Activated T-helper 1 cell treated with anti-CD3 and anti-CD28 coated beads, Interleukin-12 subunit alpha, Interleukin-12 subunit beta, Interleukin-2, Interleukin-4 antibody, amounts not matched to agents 30 ng/mL and 10 ng/mL and 1 ng/mL, durations not matched to agents 14 hours and 24 hours and 36 hours (primary cell): ENCODE measurements at places on chromosomes 11 and 22.
A peak's percentile ranks its signal among the peaks of the same experiment; 100 is the strongest.

- peaks cover 30% of the 10 kb centered on the region for H3K4me1 ChIP-seq
- peaks cover 8% of the 10 kb centered on the region for H3K36me3 ChIP-seq
- peak overlapping the region; percentile 76 for H3K4me3 ChIP-seq
- H3K27ac ChIP-seq, result no peak overlapping the region
These were observed 3.0 kb upstream of the SIGIRR start for GRCh38 chr11:417652-418342.

GRCh38 chr22:23385678-23386631 is 194.1 kb downstream of the IGLL1 start:
- peak; percentile 67 for DNase-seq
- H3K27ac ChIP-seq, result no peak overlapping the region
- H3K36me3 ChIP-seq, result no peaks in the 10 kb centered on the region
- no peak overlapping the region for H3K4me3 ChIP-seq

GRCh38 chr11:14607713-14608112 is 35.9 kb upstream of the PDE3B start:
- H3K36me3 ChIP-seq, result peaks cover 69% of the 10 kb centered on the region
- no peaks in the 10 kb centered on the region for H3K27me3 ChIP-seq
- H3K4me1 ChIP-seq, result peaks cover 19% of the 10 kb centered on the region
- no peak overlapping the region for H3K4me3 ChIP-seq
- no peak for DNase-seq

DNA sequence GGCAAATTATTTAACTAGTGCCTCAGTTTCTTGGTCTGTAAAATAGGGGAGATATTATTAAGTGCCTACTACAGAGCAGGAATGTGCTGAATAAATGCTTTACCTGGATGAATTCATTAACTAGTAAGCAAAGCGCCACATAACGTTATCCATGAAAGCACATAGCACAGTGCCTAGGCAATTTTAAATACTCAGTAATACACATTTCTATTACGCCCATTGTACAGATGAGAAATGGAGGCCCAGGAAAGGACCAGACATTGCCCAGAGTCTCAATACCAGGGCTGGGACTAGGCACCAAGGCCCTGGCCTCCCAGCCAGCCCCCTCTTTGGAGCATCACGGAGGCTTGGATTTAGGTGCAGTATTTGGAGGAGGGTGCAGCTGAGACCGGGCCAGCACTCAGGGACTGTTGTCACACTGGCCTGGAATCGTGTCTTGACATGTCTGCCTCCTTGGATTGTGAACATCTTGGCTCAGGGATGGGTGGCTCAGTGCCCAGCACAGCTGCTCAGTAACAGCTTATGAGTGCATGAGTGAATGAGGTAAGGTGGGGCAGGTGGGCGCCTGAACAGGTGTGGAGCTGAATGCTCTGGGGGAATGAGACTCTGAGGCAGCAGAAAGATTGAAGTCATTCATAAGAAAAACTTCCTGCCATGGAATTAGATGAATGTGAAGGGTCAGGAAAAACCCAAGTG is 42.1 kb upstream of the TPBGL start:
- peaks cover 14% of the 10 kb centered on the region for H3K27me3 ChIP-seq
- no peaks in the 10 kb centered on the region for H3K36me3 ChIP-seq
- H3K4me1 ChIP-seq, result no peaks in the 10 kb centered on the region
- DNase-seq, result no peak

- DNase-seq, result no peak
- H3K36me3 ChIP-seq, result peaks cover 28% of the 10 kb centered on the region
- H3K4me1 ChIP-seq, result no peaks in the 10 kb centered on the region
These were observed 20.9 kb downstream of the ATXN10 start for GRCh38 chr22:45692549-45692948.

DNA sequence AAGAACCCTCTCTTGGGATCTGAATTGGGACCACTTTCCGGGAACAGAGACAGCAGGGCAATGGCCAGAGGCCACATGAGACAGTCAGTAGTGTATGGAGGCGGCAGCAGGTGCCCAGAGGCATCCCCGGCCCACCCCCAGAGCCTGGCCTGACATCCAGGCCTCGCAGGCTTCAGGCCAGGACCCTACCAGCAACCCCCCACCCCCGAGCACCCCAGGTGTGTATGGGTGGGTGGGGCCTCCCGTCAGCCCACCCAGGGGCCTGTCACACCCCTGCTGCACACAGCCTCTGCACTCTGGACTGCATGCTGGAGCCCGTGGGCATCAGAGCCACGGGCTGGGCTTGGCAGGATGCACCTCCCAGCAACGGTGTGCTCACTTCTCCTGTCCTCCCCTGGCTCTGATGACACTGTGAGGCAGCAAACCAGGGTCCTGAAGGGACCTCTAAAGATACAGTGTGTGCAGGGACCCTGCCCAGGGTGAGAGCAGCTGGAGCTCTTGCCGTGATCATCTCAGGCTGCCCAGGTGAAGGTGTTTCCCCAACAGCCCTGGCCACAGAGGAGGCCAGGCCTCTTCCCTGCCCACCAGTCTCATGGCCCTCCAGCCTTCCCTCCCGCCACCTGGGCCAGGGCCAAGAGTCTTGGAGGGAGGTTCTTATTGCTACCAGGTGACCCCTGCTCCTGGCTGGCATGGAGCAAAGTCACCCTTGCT is 88.8 kb upstream of the SEPTIN5 start:
- DNase-seq, result no peak
- H3K27ac ChIP-seq, result no peak overlapping the region
- peaks cover 5% of the 10 kb centered on the region for H3K4me1 ChIP-seq
- peaks cover 13% of the 10 kb centered on the region for H3K27me3 ChIP-seq
- H3K36me3 ChIP-seq, result no peaks in the 10 kb centered on the region

GRCh38 chr22:19430890-19431541 is 517 bp downstream of the HIRA start:
- H3K27ac ChIP-seq, result peak overlapping the region; percentile 91
- peaks cover 32% of the 10 kb centered on the region for H3K36me3 ChIP-seq
- peaks cover 45% of the 10 kb centered on the region for H3K4me1 ChIP-seq
- peak; percentile 10 for DNase-seq
- no peaks in the 10 kb centered on the region for H3K27me3 ChIP-seq

DNA sequence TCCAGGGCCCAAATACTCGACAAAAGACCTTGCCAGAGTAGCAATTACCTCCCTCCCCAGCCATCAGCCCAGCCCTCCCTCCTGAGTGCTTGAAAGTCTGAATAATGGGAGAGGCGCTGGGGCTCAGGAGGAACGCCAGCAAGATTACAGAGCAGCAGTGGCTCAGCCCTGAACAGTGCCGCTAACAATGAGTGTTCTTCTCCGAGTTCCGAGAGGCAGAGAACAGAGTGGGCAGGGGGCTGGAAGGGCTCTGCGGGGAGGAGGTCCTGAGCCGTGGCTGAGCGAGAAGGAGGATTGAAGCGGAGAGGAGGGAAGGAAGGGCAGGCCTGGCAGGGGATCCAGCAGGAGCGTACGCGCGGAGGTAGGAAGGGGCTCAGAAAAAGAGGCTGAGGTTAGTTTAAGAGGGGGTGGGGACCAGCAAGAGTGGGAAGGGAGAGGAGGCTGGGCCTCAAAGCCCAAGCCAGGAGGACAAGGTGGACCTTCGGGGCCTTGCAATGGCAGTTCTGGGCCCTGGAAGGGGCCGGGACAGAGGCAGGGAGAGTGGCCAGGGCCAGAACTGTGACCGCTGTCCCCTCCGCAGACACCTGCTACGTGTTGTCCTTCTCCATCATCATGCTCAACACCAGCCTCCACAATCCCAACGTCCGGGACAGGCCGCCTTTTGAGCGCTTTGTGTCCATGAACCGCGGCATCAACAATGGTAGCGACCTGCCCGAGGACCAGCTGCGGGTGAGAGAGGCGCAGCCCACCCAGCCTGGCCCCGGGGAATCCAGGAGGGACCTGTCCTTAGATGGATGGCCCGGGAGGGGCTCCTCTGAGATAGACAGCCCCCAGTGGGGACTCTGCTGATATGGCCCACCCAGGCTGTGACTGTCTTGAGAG is 20.6 kb downstream of the CYTH4 start:
- peaks cover 81% of the 10 kb centered on the region for H3K4me1 ChIP-seq
- DNase-seq, result no peak
- H3K36me3 ChIP-seq, result peaks cover 58% of the 10 kb centered on the region
- H3K27me3 ChIP-seq, result no peaks in the 10 kb centered on the region
- peak overlapping the region; percentile 94 for H3K27ac ChIP-seq

DNA sequence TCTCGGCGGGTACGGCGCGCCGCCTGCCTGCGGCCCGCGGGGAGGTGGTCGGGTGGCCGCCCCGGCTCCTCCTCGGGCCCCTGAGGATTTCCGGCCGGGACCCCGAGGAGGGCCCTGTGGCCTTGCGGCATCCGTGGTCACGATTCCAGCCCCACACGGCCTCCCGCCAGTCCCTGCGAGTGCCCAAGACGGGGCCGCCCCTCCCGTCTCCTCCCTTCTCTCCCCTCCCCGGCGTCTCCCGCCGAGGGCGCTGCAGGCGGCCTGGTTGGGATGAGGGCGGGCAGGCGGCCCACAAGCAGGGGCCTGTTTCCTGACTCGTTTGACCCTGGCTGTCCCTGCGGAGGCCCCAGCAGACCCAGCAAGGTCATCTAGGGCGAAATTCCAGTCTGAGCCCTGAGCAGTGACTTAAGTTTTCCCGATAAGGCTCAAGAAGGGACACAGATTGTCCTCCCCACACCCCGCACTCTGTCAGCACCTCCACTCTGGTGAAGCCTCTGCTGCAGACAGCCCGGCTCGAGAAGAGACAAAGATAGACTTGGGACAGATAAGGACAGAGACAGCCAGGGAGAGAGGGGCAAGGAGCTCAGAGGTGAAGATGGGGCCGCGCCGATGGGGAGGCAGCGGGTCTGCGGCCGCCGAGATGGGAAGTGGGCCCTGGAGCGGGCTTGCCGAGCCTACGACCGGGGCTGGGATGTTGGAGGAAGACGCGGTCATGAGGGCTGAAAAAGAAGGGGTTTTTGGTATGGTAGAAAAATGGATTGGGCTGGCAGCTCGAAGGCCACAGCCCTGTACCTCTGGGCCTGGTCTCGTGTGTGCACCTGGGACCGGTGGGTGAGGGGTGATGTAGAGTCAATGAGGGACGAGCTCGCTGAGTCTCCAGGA is 95.0 kb downstream of the SWAP70 start:
- DNase-seq, result peak; percentile 40
- H3K4me3 ChIP-seq, result peak overlapping the region; percentile 84
- H3K27ac ChIP-seq, result peak overlapping the region; percentile 90
- H3K4me1 ChIP-seq, result peaks cover 54% of the 10 kb centered on the region
- H3K36me3 ChIP-seq, result peaks cover 1% of the 10 kb centered on the region
- peaks cover 2% of the 10 kb centered on the region for H3K27me3 ChIP-seq

DNA sequence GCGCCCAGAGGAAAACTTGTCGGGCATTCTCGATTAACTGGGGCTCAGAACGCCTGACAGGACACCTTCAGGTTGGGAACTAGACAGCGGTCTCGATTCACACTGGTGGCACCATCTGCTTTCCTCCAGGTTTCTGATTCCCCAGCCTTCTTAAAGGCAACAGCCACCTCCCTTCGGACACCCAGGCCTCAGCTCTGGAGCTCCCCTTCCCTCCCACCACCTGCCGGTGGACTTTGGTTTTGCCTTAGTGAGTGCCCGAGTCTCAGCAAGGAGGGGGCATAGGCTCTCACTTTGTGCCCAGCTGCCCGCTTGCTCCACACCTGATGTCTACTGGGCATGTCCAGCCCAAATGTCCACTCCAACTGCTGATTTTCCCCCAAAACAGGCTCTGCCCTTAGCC is 110.4 kb upstream of the PARVA start:
- DNase-seq, result no peak
- H3K36me3 ChIP-seq, result peaks cover 32% of the 10 kb centered on the region
- peak overlapping the region; percentile 28 for H3K27ac ChIP-seq
- no peak overlapping the region for H3K4me3 ChIP-seq
- no peaks in the 10 kb centered on the region for H3K27me3 ChIP-seq

- peak overlapping the region; percentile 2 for H3K4me3 ChIP-seq
- peaks cover 17% of the 10 kb centered on the region for H3K36me3 ChIP-seq
- H3K27ac ChIP-seq, result peak overlapping the region; percentile 70
- H3K27me3 ChIP-seq, result peaks cover 2% of the 10 kb centered on the region
- no peak for DNase-seq
These were observed 24.1 kb downstream of the NEAT1 start for GRCh38 chr11:65446446-65447277.

- H3K36me3 ChIP-seq, result peaks cover 9% of the 10 kb centered on the region
- H3K27me3 ChIP-seq, result no peaks in the 10 kb centered on the region
- H3K4me1 ChIP-seq, result peaks cover 32% of the 10 kb centered on the region
- H3K4me3 ChIP-seq, result peak overlapping the region; percentile 35
- peak overlapping the region; percentile 92 for H3K27ac ChIP-seq
These were observed 7.0 kb downstream of the DIXDC1 start for GRCh38 chr11:111944139-111944538.

- no peak overlapping the region for H3K27ac ChIP-seq
- peaks cover under 1% of the 10 kb centered on the region for H3K27me3 ChIP-seq
- no peaks in the 10 kb centered on the region for H3K36me3 ChIP-seq
- DNase-seq, result no peak
- no peak overlapping the region for H3K4me3 ChIP-seq
These were observed 223.4 kb upstream of the ZBED5 start for GRCh38 chr11:11081288-11081687.

- no peak for DNase-seq
- no peak overlapping the region for H3K4me3 ChIP-seq
- no peaks in the 10 kb centered on the region for H3K27me3 ChIP-seq
- no peaks in the 10 kb centered on the region for H3K4me1 ChIP-seq
- H3K36me3 ChIP-seq, result no peaks in the 10 kb centered on the region
These were observed 40.0 kb downstream of the MOB2 start for GRCh38 chr11:1446623-1447022.

DNA sequence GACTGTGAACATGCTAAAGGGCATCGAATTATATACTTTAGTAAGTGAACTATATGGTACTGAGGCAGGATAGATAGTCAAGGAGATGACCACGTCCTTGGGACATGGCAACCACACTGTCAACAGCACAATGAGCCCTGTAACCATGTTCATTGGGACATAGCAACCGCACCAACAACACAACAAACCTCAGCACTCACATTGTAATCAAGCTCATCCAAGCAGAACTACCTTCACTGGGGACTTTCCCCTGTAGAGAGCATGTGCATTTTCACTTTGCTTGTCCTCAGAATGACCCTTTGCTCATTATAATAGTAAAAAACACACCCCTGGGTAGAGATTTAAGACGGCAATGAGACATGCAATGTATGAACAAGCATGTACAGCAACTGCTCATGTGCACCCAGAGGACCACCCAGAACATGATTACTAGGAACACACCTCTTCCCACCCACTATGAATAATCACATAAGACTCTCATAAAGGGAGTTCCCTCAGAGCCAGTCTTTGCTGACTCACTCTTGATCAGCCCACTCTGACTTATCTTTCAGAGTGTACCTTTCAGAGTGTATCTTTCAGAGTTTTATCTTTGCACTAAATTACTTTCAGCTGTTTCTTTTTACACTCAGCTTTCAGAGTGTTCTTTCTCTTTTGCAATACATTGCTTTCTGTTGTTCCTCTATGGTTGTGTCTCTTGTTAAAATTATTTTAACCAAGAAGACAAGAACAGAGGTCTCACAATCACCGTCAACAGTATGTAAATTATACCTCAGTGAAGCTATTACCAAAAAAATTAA is 4.1 kb upstream of the PLAAT2 start:
- no peaks in the 10 kb centered on the region for H3K36me3 ChIP-seq
- peaks cover 6% of the 10 kb centered on the region for H3K27me3 ChIP-seq
- peaks cover 36% of the 10 kb centered on the region for H3K4me1 ChIP-seq
- H3K27ac ChIP-seq, result peak overlapping the region; percentile 93
- peak; percentile 77 for DNase-seq

GRCh38 chr11:61066645-61067044 is 35.6 kb upstream of the CD5 start:
- H3K36me3 ChIP-seq, result peaks cover 69% of the 10 kb centered on the region
- H3K4me3 ChIP-seq, result no peak overlapping the region
- peaks cover 94% of the 10 kb centered on the region for H3K4me1 ChIP-seq
- DNase-seq, result no peak

- peaks cover 11% of the 10 kb centered on the region for H3K27me3 ChIP-seq
- no peak overlapping the region for H3K27ac ChIP-seq
- H3K36me3 ChIP-seq, result no peaks in the 10 kb centered on the region
- no peak overlapping the region for H3K4me3 ChIP-seq
- no peak for DNase-seq
These were observed 2.0 kb downstream of the ANO3 start for GRCh38 chr11:26333906-26334305.

- no peak overlapping the region for H3K4me3 ChIP-seq
- peaks cover 7% of the 10 kb centered on the region for H3K4me1 ChIP-seq
- H3K36me3 ChIP-seq, result no peaks in the 10 kb centered on the region
These were observed 22.1 kb downstream of the RPUSD4 start for GRCh38 chr11:126189109-126189929.
